Frontal cortex (tissue), 4 donors: ENCODE measurements at places on chromosomes 4 and X. TPM values are rescaled to one million over a fixed set of nuclear protein-coding genes. Genes with fewer than 3 reads are reported as not detected.

ELF4 gene
- total RNA-seq: 0.41 TPM

SLC10A6 gene
- total RNA-seq: not detected

FGF5 gene
- 0.82 TPM for total RNA-seq

NDNF gene
- 4.1 TPM for total RNA-seq

MEPE gene
- total RNA-seq: 1.2 TPM

CT45A10 gene
- not detected for total RNA-seq

ABCG2 gene
- total RNA-seq: 21.6 TPM

RHOXF2B gene
- total RNA-seq: not detected

SSX1 gene
- not detected for total RNA-seq

GATB gene
- 20.8 TPM for total RNA-seq

IL15 gene
- 1.2 TPM for total RNA-seq

CLNK gene
- not detected for total RNA-seq

DAPP1 gene
- total RNA-seq: 0.41 TPM

IQCM gene
- not detected for total RNA-seq
